ENCODE measurements at places on chromosomes 6 and 20.

- no peak for DNase-seq
These were observed 128.2 kb upstream of the LAMA2 start for GRCh38 chr6:128754658-128755256.

GRCh38 chr20:24452016-24452415, 17.4 kb upstream of the SYNDIG1 start:
- DNase-seq: no peak

DNA sequence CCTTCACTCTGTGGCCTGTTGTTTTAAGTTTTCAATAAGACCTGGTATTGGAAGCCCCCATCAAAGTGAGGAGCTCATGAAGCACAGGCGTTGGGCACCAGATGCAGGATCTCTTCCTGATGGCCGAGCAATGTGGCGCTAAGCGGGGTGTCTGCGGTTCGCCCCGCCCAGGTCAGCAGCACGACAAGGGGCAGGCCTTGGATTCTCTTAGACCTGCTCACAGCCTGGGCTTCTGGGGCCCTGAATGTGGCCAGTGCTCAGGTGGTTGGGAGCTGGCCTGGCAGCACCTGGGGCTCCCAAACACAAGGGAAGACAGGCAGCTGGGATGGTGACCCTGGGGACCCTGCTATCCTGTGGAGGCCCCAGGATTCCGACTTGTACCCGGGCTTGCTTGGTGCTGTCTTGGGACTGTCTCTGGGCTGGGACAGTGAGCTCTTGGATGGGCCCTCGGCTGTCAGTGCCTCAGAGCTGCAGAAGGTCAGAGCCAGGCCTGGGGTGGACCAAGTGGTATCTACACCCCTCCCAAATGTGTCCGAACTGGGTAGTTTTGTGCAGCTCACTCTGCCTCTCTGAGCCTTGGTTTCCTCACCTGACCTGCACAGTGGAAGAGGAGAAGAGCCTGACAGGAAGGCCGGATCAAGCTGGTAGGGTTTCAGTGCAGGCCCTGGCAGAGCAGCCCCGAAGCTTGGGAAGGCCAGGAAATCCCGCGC, 69.1 kb downstream of the PHACTR3 start:
- no peak for DNase-seq

GRCh38 chr6:1423578-1423977, 34.2 kb downstream of the FOXF2 start:
- DNase-seq: no peak

DNA sequence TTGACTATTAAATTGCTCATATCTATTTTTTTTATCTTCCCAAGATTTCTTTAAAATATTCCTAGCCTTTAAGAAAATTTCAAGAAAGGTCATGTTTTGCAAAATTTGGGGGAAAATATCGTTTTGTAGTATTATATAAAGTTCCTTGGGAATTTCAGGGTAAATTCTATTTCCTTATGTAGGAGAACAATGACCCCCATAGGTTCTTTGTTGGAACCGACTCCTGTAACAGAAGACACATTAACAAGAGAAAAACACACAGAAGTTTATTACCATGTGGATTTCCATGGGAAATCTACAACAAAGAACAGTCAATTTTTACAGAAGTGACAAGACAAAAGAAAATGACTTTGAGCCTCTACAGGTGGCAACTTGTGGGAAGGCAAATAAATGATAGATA, 68.1 kb downstream of the ADGB start:
- no peak for DNase-seq

DNA sequence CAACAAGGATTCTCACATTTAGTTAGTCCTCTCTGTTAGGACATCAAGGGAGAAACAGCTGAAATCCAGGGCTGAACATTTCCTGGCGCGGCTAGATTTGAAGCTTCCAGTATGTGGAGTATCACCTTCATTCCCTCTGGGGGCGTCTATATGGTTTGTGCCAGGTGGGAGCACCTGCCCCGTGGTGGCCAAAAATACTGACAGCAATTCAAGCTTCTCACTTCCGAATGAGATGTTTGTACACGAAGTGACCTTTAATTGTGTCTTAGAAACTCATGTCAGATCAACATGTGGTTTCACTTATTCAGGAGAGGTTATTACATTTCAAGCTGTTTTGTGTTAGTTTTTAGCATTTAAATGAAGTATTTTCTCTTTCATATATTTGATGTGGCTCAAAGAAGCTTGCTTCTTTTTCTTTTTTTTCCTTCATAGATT, 67.3 kb upstream of the ZNF217 start:
- no peak for DNase-seq

- no peak for DNase-seq
These were observed 112.8 kb downstream of the HFE start for GRCh38 chr6:26199773-26200764.

DNA sequence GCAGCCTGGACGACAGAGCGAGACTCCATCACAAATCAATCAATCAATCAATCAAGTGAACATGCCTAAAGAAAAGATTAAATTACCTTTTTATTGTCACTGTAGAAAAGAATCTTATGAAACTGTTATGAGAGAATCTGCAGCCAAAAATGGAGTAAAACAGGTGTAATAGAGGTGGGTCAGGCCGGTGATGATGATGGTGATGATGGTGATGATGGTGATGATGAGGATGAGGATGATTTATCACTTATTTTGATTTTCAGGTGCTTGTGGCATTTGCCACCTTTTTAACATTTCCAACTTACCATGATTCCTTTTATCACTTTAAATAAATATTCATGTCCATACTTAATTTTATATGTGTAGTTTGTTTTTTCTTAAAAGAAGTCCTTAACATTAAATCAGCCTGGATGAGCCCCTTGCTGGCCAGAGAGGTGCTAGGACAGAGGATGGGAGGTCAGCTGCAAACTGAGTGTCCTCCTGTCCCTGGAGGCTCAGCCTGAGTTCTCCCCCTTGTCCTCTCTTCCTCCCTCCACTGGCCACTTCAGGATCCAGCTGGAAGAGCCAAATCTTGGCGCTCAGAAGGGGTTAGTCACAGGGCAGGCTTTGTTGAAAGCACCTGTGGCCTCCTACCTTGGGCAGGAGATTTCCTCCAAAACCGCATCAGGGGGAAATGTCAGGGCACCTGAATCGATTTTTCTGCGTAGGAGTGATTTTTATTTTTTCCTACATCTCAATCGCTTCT, 32.6 kb downstream of the SLC2A10 start:
- no peak for DNase-seq

DNA sequence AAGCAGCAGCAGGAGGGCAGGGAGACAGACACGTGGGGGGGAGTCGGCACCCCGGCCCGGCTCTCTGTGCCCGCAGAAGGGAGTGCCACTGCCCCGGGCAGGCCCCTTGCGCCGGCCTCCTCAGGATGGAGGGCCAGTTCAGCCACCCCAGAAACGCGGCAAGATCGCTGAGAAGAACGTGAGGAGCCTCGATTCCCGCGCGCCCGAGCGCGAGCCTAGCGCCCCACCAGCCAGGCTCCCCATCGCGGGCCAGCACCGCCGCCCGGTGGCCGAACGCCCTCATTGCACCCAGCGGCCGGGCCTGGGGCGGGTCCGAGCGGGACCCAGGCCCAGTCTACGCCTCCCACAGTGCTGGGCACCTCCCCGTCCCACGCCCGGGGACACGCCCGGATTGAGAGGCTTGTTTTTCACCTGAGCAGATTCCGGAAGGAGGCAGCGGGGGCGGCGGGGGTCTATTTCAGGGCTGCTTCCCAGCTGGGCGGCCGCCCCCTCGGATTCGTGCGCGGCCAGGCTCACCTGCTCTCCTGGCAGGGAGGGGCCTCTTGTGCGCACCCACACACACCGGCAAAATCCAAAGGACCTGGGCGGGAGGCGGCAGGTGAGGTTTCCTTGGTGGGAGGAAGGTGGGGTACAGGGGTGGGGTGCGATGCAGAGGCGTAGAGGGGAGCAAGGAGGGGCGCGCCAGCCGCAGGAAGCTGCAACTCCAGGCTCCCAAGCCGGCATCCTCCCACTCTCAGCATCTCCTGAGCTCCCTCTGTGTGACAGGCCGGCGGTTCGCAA, 9.0 kb upstream of the GRM4 start:
- DNase-seq: peak; percentile 52

- no peak for DNase-seq
These were observed 312.3 kb downstream of the KIF16B start for GRCh38 chr20:16260911-16261310.

DNA sequence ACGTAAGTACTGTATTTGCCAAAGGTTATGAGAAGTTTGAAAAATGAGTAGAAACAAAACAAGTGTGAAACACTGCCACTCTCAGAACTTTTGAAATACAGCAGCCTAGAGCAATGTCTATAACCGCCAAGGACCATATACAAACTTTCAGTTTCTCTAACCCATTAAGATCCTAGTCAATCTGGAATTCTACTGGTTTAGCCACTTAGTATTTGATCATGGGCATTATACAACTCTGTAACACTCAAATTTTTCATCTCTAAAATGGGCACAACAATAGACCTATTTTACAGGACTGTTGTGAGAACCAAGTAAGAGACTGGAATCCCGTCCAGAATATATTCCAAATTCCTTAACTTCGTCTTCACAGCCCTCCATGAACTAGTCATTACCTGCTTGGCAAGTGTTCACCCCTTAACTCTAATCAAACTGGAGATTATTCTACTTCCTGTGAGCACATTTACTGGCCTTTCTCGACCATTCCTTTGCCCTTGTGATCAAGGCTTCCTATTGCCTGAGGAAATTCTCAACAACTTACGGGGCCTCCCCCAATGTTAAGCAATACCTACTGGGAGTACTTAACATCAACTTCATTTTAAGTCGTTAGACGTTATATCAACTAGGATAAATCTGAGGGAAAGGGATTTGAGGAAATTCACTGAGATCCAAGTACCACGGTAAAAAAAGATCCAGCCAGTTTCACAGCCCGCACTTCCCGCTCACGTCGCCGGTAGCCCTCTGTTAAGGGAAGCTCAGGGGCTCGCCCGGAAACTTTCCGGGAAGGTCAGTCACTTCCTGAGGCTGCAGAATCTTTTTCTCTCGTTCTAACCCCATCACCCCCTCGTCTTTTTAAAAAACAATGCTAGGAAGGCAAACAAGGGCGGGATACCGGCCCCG, 1.1 kb downstream of the EIF2S2 start:
- no peak for DNase-seq

DNA sequence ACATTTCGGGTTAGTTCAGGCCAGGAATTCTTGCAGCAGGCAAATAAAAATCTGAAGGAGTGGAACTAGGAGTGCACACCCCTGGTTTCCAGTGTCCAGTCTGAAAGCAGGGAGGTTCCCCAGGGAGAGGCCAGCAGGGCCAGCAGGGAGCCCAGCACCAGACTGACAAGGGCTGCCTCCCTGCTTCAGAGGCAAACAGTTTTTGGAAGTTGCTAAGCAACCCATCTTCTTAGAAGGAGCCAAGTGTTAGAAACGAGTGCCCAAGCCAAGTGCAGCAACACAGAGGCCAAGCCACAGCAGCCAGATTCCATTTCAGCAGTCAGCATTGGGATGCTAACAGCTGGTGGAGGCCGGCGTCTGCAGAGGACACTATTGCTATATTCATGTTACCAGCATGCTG, 179.1 kb downstream of the SYNDIG1 start:
- no peak for DNase-seq

Measured in stimulated activated CD8-positive, alpha-beta memory T cell treated with anti-CD3 and anti-CD28 coated beads, Interleukin-2, amount 100 ng/mL, for 1 hour (primary cell).